BJ (cell line): ENCODE measurements at places on chromosomes 2 and 18. TPM values are rescaled to one million over a fixed set of nuclear protein-coding genes. Genes with fewer than 3 reads are reported as not detected.

The THSD7B gene
- 0.07 and 0.13 TPM in 2 replicates for polyA plus RNA-seq

The CXCR1 gene
- not detected in 2 replicates for polyA plus RNA-seq

The IL36G gene
- not detected in 2 replicates for polyA plus RNA-seq

DNA sequence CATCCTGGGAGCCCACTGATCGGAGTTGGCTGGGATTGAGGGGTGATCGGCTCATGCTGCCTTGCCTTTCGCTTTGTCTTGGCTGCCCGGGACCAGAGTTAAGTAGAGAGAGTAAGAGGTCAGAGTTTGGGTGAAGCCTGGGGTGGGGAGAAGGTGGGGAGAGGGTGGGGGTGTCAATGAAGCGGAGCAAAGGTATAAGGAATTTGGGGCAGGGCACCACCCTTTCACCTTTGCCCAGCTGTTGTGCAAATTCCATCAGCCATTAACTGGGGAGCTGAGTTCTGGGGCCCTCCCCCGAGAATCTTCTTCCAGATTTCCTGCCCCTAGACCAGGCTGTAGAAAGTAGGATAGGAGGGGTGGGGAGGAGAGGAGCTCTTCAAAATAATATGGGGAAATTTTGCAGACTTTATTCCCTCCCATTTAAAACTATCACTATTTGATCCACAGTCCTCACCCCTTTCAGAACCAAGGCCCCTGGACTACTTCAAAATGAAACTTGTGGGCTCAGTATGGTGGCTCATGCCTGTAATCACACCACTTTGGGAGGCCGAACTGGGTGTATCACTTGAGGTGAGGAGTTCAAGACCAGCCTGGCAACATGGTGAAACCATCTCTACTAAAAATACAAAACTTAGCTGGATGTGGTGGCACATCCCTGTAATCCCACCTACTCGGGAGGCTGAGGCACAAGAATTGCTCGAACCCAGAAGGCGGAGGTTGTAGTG lies at the start of gene SLC23A3:
Gene SLC23A3, minus strand, starts transcription at position 100 of the 725 bp plus-strand sequence. Its CDS starts 45 bp downstream, at position 55.
- no peak for DNase-seq

- DNase-seq = no peak
Observed at GRCh38 chr18:50315100-50315871, 27.8 kb upstream of the CXXC1 start.
